ENCODE measurements at places on chromosomes 2 and 18.

- DNase-seq: no peak
Measured at GRCh38 chr2:147211484-147211883, 633.3 kb upstream of the ACVR2A start.

GRCh38 chr2:234970477-234970882 lies 18.7 kb downstream of the SH3BP4 start:
- peak; percentile 45 for DNase-seq

GRCh38 chr2:135709992-135710391 lies 31.7 kb upstream of the UBXN4 start:
- peak; percentile 47 for DNase-seq

GRCh38 chr2:20988905-20989304 lies 55.0 kb downstream of the APOB start:
- DNase-seq: no peak

- no peak for DNase-seq
Measured at GRCh38 chr18:34511435-34511834, 198.7 kb upstream of the DTNA start.

GRCh38 chr2:232085164-232085563 lies 123.7 kb downstream of the DIS3L2 start:
- no peak for DNase-seq

Data from umbilical cord (tissue), 2 donors.